Right forelimb (tissue), 1 donor: ENCODE measurements at places on chromosomes 4 and X.

DNA sequence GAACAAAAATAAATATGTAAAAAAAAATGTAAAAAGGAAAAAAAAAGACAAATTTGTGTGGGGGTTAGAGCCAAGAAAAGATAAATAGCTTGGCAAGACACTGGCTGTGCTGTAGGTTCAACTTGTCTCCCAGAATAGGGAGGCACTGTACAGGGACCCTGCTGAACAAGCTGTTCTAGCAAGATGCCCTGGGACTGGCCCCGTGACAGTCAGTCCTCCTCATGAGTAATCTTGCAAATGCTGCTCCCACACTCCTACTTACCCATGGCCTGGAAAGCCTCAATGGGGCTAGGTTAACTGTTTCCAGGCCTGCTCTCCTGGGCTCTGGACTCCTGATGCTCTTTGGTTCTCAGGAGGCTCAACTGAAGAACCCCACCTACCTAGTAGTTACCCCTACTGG, 106.8 kb downstream of the ATG4A start:
- DNase-seq: no peak

- no peak for DNase-seq
Observed at GRCh38 chr4:122065915-122066314, 86.2 kb upstream of the BLTP1 start.

DNA sequence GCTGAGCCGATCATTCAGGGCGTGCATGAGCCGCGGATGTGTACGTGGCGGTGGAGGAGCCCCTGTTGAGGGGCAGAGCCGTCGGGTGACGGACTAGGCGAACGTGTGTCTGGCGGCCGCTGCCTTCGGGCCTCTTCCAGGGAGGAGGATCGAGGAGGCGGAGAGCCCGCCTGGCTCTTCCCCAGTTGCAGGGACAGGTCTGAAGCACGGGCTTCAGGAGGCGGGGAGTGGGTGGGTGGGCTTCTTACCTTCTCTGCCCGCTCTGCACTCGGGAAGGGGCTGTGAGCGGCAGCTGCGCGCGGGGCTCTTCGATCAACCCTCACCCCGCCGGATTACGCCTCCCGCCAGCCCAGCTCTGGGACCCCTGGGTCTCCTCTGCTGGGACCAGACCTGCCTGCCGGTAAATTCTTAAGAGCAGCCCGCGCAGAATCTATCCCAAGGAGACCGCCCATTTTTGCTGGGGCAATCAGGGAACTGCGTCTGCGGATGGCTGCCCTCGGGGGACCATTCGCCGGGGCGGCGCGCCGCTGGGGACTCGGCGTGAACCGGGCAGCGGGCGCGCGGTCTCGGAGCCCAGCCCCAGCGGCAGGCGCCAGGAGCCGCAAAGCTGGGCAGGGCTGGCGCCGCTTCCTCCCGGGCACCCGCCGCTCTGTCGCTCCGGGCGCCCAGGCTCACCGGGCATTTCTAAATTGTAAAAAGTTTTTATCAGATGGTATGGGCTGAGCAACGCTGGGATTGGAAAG, 4.9 kb downstream of the PLAC8 start:
- DNase-seq: peak; percentile 65

GRCh38 chr4:120156120-120156718, 89.6 kb upstream of the MAD2L1 start:
- no peak for DNase-seq

GRCh38 chr4:183142571-183143550, 43.8 kb downstream of the WWC2 start:
- DNase-seq: peak; percentile 67

DNA sequence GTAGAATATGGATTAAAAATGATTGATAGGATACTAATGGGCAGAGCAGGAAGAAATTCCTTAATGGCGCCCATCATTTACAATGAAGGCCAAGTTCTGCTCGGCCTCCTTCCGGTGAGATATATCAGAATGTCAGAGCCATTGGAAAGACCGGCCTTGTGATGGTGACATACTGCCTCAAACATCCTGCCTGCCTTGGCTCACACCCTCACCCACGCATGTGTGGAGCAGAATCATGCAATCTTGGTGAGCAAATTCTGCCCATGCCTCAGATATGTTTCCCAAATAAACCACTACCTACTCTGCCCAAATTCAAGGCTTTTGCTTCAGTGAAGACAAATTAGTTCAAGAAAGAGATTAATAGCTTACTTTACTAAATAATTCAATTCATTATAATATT, 163.3 kb downstream of the MID1 start:
- no peak for DNase-seq

DNA sequence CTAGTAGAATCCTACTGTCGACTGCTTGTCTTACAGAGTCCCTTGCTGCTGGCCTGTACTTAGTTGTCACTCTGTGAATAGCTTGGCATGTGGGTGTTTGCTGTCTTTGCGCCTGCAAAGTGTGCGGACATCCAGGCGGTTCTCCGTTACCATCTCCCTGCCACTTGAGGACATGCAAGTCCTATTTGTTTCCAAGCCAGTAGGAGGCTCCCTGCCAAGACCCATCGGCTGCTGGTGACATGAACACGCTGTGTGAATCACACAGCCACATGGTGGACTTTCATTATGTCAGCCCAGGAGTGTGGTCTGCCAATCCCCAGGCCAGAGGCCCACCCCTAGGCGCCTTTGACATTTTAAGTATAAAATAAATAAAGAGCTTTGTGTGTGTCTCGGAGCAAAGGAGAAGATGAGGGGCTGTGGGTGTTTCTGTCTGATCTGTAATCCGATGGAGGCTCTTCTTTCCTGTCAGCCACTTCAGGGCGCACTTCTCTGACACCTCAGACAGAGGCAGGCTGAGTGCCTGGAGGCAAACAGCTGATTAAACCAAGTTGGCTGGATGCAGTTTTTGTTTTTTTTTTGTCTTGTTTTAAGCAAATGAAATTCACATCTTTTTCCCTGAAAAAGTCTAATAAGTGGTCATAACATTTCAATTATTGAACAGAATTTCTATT, 51.5 kb downstream of the ALPK1 start:
- DNase-seq: no peak

- no peak for DNase-seq
Observed at GRCh38 chrX:13699183-13699826, 10.4 kb downstream of the RAB9A start.

GRCh38 chrX:50988649-50989048, 78.1 kb downstream of the BMP15 start:
- peak; percentile 46 for DNase-seq

DNA sequence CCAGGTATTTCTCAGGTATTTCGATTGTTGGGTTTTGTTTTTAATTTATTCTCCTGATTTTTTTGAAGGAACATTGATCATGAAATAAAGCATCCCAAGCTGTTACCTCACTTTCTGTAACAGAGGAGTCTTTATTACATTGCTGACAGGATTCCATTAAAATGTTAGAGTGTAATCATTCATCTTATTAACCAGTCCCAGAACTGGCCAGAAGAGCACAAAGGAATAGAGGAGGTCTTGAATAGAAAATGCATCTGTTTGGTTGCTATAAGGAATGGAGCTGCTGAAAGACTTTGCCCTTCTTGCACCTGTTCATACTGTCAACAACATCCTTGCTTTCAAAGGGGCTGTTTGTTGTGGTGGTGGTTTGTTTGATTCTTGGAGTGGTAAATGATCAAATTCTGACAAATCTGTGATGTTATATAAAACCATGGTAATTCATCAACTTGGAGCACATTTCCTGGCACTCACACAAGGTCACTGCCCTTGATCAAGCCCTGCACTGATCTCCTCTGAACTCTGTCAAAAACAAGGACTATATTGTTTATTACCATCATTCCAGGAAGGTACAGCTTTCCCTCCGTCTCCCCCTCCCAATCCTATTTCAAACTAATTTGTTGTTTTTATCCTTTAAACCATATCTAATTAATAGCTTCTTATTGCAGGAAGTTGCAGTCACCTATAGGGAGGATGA, 215.8 kb downstream of the PCDH19 start:
- DNase-seq: no peak

DNA sequence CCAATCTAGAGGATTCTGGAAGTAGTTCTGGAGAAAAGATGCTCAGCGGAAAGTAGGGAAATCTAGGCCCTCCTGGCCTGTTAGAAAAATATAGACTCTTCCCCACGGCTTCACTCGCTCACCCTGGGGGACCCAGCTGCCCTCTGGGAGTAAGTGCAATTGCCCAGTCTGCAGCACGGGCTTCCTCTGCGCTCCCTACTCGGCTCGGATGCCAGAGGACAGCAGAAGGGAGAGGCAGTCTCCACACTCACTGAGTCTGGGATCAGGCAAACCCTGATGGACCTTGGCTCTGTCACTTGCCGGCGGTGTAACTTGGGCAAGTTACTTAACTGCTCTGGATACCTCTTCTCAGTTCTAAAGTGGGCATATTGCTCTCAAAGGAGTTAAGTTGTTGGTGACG, 2.1 kb downstream of the SHISA3 start:
- no peak for DNase-seq

- no peak for DNase-seq
Observed at GRCh38 chr4:94357624-94358023, 15.0 kb upstream of the HPGDS start.

GRCh38 chr4:86026720-86027119, 333.1 kb downstream of the MAPK10 start:
- no peak for DNase-seq

DNA sequence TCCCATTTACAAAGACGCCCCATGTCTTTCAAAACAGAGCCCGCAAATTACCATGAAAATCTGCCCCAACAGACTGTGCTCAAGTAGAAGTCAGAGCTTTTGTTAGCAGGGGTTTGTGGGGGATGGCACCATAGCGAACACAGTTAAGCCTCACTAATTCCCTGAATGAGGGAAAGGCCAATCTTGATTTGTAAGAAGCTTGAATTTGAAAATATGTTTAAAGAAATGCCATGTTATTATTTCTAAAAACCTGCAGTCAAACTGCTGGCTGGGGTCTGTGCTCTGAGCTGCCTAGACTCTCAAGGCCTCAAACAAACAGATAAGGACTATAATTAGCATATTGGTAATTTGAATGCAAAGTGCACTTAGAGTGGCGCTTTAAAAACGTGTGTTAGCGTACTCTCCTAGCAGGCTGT, 9.4 kb upstream of the PAK3 start:
- no peak for DNase-seq

DNA sequence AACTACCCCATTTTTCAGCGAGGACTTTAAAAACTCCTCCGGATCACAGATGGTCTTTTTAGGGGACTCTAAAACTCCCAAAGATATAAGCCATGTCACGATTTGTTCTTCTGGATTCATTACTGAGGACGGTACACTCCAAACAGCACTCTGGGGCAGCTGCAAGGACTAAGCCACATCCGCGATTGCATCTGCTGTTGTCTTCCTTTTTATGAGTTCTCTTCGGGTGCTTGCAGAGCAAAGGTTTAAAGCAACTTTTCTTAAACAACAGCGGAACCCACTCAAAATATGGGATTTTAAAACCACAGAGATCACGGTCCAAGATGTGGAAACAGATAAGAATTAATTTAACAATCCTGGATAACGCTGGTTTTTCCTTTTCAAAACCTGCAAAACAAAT, at the start of gene ARHGEF6:
ARHGEF6 (minus strand) TSS at position 170 of the 400 bp plus-strand sequence; CDS start at position 120, 50 bp downstream.
- DNase-seq: no peak

DNA sequence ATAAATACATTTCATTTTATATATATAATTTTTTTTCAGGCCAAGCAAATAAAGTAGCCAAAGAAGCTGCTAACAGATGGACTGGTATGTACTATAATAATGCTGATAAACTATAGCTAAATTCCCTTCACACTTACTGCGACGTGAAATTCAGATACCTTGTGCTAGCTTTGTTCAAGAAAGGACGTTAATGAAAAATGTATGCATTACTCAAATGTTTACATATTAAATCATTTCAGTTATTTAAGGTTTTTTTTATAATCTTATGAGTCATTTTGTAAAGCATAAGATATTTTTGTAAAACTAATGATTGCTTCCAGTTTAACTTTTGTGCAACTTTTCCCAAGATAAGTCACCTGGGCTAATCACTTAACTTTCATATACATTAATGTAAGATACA, 57.2 kb upstream of the TMEM131L start:
- DNase-seq: no peak

DNA sequence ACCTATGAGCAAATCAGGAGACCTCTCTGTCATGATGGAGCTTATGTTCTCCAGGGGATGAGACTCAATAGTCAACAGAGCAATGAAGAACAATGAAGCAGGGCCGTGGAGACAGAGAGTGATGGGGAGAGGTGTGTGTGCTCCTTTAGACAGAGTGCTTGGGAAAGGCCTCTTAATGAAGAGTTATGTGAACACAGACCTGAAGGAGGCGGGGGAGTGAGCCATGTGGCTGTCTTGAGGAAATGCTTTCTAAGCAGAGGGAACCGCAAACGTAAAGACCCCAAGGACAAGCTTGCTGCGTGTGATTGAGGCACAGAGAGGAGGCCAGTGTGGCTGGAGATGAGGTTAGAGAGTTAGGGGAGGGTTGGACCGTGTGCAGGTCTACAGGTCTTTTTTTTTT, 53.1 kb downstream of the CHRNA9 start:
- DNase-seq: no peak
